ENCODE measurements at places on chromosomes 13 and 19.

DNA sequence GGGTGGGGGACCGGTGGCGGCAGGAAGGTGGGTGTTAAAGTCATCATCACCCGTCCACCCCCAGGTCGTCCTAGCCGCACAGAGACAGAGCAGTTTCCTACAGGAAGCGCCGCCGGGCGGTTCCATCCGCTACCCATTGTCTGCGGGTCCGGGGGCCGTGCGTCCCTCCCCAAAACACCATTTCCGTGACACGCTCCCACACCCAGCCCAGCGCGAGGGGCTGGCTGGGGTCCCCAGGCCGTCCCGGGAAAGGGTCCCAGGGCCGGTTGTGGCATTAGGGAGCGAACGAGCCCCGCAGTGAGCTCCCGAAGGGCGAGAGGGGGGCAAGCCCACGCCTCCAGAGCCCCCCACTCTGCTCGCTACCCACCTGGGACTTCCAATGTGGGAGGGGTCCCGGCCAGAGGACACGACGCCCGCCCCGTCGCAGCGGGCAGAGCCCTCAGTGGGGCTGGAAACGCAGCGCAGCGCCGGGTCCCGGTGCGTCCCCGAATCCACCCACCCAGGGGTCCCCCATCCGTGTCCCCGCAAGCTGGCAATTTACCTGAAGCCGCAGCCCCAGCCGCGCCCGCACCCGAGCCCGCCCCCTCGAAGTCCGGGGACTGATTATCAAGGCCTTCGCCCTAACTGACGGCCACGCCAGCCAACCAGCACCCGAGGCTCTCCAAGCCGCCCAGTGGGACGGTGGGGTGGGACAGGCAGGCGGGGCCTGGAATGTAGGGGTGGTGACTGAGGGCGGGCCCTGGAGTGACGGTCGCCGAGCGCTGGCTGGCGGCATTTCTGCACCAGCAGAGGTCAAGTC is at the start of gene KANK3:
Gene KANK3 (minus strand): TSS at position 579 of the 799 bp plus-strand sequence. CDS start 5,434 bp downstream, outside the sequence.
- peak; percentile 78 for DNase-seq

DNA sequence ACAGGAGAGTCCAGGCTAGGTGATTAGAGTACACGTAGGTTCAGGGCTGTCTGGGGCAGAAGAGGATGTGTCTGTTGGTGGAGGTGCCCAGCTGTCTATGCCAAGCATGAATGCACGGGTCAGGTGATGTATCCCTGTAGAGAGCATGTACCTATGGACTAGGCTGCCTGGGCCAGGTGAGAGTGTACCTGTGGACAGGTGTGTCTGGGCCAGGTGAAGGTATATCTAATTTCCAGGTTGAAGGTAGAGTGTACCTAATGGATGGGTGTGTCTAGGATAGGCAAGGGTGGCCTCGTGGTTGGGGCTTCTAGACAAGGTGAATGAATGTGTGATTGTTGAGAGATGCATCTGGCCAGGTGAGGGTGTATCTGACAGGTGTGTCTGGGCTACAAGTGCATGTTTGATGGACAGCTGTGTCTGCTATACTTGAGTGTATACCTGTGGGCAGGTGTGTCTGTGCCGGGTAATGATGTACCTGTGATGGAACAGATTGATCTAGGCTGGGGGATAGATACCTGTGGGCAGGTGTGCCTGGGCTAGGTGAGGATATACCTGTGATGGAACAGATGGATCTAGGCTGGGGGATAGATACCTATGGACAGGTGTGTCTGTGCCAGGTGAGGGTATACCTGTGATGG is 15.5 kb upstream of the ZNF414 start:
- no peak for DNase-seq

DNA sequence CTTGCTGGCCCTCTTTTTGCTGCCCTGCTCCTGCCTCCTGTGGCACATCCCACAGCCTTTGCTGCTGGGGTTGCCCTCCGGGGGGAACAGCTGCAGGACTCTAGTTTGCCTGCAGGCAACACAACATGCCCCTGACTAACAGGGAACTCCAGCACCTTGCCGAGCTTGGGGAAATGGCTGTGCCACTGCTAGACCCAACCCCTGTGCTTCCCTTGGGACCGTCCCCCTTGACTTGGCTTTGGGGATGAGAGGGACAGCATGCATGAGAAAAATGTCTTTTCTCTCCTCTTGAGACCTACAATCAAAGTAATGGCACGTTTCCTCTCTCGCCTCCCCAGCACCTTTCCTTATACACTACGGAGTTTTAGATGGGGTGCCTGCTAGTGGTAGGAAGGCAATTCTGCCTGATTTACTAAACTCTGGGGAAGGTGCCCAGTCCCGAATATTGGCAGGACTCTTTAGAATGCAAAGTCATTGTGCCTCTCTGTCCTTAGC is 12.4 kb upstream of the VWA8 start:
- DNase-seq = no peak

DNA sequence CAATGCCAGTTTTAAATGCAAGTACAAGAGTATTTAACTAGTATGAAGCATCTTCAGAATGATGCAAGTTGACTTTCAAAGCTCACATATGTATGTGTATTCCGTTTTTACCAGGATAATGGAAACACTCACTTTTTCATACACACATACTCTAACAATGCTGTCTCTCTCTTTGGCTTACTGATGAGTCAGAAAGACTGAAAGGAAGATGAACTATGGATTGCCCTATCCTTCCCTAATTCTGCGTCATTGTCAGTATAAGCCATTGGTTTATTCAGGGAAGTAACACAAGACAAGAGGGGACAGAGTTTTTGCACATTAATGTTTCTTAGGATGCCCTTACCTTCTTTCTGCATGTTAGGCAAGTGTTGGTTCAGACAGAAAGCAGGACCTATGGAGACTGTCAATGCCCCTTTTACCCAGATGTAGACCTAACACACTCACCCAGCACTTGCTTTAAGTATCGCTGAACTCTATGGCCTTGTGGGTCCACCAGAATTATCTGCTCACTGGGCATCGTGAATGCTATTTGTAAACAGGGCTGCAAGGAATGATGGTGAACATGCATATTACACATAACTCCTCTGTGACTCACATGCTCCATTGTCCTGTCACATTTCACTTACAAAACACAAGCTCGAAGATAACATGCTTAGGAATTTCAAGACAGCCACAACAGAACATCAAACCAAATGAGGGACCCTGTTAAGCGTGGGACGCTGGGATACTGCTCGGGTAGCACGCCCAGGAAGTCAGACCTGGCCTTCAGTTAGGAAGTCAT is 10.0 kb upstream of the OXGR1 start:
- no peak for DNase-seq

- no peak for DNase-seq
Measured at GRCh38 chr13:19597523-19597922, 35.9 kb upstream of the MPHOSPH8 start.

DNA sequence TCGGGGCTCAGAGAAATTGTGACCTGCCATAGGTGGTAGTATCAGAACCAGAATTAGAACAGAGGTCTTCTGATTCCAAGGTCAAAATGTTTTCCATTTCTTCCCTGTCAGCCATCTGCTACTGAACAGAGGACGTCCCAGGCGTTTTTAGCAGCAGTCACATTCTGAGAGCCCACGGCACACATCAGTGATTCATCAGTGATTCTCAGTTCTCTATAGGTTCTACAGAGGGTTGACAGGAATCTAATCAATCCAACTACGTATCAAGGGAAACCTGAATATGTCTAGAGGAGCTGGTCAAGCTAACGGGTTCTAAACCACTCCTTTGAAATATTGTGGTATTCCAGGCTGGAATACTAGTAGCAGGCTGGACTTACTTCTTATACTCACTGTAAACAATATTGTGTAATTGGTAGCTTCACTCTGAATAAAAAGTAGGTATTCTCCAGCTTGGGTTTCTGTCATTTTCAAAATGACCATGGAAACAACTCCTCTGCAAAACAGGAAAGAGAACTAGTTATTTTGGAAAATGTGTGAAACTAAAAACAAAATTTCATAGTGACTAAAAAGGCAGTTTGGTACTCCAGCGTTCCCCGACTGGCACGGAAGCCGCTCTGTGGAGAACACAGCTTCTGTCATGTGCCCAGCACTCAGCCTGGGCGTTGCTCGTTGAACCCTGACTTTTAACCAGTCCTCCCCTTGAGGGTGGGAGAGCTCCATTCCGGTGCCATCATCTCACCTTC is 43.2 kb downstream of the FLT3 start:
- DNase-seq = no peak

GRCh38 chr13:94583926-94584325 is 12.0 kb downstream of the TGDS start:
- no peak for DNase-seq

DNA sequence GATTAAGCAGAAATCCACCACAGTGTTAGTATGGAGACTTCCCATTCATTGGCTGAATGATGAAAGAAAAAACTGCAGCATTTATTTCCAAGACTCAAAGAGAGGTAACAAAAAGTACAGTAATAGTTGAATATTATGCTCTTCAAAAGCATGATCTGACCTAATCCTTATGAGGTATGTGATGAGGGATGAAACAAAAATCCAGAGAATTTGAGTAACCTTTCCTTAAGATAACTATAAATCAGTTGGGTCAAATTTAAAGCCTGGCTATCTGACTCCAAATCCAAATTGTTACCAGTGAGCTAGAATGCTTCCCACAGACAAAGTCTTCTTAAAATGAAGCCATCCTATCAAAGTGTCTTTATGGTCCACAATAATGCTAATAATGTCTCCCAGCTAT is 38.1 kb downstream of the NUFIP1 start:
- DNase-seq = no peak

- DNase-seq = no peak
Measured at GRCh38 chr13:37707739-37708500, 109.4 kb upstream of the POSTN start.

DNA sequence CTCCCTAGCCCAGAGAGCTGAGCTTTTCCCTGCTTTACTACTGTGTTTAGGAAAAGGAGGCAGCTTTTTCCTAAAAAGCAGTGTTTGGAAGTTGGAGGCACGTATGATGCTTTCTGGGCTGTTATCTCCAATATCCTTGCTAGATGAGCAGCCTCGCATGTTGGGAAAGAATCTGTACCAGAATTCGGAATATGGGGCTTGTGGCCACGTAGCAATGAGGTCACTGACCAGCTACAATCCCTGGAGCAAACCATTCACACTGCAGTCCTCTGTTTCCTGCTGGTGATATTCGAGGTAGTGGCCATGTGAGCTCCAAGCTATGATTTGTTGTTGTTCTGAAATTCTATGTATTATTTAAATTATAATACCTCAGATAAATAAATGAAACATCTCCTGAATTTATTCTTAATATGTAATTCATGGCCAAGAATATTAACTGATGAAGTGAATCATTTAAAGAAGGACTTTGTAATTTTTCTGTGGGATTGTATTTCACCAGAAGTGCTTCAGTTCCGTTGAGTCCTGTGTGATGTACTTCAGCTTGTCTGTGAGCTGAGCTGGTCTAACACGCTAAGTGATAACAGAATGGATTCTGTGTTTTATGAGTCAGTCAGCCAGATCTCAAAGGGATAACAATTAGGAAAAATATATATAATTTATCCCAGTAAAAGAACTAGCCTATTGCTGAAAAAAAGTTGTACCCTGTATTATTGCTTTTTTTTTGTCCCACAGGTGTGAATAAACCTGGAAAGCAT is 319.5 kb downstream of the SHISA2 start:
- DNase-seq = no peak

GRCh38 chr19:51079481-51080110 is 3.1 kb downstream of the KLK14 start:
- no peak for DNase-seq

- no peak for DNase-seq
Measured at GRCh38 chr13:33340631-33341030, 55.1 kb upstream of the STARD13 start.

- no peak for DNase-seq
Measured at GRCh38 chr19:49788857-49789256, 22.1 kb downstream of the AP2A1 start.

DNA sequence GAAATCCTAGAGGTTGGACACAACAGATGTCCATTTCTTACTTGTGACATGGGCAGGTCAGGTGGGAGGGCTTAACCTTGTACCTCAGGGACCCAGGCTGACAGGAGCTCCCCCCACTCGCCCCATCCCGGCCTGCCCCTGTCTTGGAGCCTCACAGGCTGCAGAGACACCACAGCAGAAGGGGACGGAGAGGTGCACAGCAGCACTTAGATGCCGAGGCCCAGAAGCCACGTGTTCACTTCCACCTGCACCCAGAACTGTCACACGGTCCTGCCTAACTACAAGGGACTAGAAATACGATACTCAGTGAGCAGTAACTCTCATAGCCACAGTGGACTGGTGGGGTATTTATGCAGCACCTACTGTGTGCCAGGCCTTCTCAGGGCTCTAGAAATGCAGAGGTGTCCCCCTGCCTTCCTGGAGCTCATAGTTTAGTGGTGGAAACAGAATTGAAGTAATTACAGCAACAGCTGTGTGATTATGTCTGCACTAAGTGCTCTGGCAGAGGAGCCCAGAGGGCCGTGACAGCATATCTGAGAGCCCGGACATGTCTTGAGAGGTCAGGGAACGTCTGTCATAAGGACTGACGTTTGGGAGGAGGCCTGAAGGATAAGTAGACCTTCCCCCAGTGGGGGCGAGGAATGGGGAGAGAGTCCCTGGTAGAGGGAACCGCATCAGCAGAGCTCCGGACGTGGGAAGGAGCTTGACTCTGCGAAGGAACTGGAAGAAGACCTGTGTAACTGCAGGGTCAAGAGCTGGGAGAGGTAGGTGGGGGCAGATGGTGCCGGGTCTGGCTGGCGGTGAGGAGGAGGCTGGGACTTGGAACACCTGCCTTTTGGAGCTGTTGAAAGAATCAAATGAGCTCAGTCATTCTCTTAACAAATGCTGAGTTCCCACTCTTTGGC is 130.0 kb downstream of the SIPA1L3 start:
- no peak for DNase-seq

DNA sequence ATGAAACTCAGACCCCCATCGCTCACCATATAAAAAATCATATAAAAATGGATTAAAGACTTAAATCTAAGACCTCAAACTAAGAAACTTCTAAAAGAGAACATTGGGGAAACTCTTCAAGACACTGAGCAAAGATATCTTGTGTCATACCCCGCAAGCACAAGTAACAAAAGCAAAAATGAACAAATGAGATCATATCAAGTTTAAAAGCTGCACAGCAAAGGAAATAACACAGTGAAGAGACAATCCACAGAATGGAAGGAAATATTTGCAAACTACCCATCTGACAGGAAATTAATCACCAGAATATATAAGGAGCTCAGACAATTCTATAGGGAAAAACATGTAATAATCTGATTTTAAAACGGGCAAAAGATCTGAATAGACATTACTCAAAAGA is 808.3 kb downstream of the LIG4 start:
- no peak for DNase-seq

- DNase-seq = no peak
Measured at GRCh38 chr13:99393791-99394735, 86.9 kb upstream of the GPR183 start.

GRCh38 chr13:112453874-112454647 is 77.9 kb downstream of the SPACA7 start:
- DNase-seq = no peak

- no peak for DNase-seq
Measured at GRCh38 chr13:65472336-65472735, 1757.8 kb downstream of the PCDH9 start.

- no peak for DNase-seq
Measured at GRCh38 chr19:11457831-11458230, 22.4 kb downstream of the PRKCSH start.

GRCh38 chr19:7552781-7553180 is 17.3 kb downstream of the PNPLA6 start:
- no peak for DNase-seq

All from stimulated activated naive CD4-positive, alpha-beta T cell (primary cell).